Stimulated activated naive CD8-positive, alpha-beta T cell treated with anti-CD3 and anti-CD28 coated beads, Interleukin-15, amount 100 ng/mL, for 72 hours (primary cell): ENCODE measurements at places on chromosomes 12 and 14.
A peak's percentile ranks its signal among the peaks of the same experiment; 100 is the strongest.

DNA sequence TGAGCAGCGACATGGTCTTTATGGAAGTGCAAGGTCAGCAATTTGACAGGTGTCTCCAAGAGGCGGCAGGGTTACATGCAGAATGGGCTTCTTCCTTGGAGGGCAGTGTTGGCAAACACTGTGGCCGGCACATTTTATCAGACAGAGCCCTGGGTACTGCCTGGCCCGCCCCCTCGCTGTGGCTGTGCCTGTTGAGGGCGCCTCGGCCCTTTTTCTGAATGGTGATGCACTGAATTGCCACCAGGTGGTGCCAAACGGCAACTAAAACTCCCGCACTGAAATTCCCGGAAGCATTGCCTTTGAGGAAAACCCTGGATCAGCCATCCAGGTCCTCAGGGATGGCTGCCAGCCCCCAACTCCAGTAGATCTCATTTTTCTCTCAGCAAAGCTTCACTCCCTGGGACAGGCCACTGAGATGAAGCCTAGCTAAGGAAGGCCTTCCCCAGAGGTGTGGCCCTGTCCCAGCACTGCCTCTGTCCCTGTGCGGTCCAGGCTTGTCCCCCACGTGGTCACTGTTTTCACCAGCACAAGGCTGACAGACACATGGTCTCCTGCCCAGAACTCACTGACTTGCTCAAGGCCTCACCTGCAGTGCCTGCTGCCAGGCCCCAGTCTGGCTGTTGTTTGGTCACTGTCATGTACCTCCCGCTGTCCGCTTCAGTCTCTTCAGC is 73.6 kb downstream of the TESC start:
- peak; percentile 35 for DNase-seq

DNA sequence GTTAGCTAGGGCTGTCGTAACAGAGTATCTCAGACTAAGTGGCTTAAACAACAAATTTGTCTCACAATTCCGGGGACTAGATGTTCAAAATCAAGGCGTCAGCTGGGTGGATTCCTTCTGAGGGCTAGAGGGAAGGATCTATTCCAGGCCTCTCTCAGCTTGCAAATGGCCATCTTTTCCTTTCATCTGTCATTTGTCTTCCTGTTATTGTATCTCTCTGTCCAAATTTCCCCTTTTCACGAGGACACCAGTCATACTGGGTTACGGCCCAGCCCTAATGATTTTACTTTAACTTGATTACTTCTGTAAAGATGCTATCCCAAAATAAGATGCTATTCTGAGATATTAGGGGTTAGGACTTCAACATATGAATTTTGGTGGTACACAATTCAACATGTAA is 119.0 kb upstream of the CPSF6 start:
- DNase-seq: no peak

GRCh38 chr14:87148655-87149054 is 844.3 kb downstream of the GALC start:
- no peak for DNase-seq

GRCh38 chr12:52988898-52989297 is 17.4 kb upstream of the EIF4B start:
- no peak for DNase-seq

- no peak for DNase-seq
Observed at GRCh38 chr12:59386236-59386635, 209.6 kb upstream of the SLC16A7 start.

DNA sequence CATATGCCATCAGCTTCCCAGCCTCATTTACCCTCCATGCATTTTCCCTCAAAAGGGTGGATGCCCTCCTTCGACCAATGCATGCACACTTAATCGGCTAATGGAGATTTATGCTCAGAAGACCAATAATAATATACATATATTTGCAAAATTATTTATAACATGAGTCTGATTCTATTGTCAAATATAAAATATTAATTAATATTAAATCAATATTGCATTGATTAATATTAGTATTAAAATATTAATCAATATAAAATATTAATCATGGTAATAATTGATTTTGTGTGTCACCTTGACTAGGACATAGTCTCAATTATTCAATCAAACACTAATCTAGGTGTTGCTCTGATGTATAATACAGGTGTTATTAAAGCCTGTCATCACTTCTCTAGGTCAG is 1282.5 kb downstream of the TMEM121 start:
- DNase-seq: no peak

- DNase-seq: no peak
Observed at GRCh38 chr12:116813271-116814041, 67.8 kb downstream of the HRK start.

DNA sequence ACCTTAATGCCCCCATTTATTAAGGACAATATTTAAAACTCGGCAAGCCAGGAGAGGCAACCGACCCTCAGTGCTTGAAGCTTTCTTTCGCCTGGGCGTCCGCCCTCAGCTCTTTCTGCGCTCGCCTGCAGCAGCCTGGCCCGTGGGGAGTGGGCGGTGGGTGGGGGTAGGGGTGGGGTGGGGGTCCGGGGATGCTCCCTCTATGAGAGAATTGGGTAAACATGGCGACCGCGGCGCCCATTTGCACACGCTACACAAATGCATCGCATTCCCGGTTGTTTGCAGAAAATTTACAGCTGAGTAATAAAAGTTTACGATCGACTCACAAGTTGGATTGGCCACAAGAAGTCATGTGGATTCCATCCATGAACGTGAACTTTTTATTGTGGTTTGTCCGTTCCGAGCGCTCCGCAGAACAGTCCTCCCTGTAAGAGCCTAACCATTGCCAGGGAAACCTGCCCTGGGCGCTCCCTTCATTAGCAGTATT is 7.7 kb downstream of the HOXC8 start:
- no peak for DNase-seq

DNA sequence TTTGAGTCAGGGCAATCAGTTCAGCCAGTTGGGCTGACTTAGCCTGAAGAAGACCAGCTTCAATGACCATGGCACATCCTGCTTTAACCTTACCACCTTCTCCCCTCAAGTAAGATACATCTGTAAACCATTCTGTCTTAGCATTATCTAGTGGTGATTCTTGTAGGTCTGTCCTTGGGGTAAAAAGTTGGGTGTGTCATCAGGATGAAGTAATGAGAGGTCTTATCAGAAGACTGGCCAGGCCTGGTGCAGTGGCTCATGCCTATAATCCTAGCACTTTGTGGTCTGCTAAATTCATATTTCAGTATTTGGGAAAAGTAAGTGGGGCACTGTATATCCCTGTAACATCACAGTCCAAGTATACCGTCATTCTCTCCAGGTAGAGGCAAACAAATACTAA is 19.1 kb downstream of the SINHCAF start:
- DNase-seq: no peak

GRCh38 chr12:1795785-1796514 is 24.4 kb upstream of the LRTM2 start:
- peak; percentile 95 for DNase-seq

- peak; percentile 27 for DNase-seq
Observed at GRCh38 chr14:99971941-99972747, 93.1 kb upstream of the EVL start.

DNA sequence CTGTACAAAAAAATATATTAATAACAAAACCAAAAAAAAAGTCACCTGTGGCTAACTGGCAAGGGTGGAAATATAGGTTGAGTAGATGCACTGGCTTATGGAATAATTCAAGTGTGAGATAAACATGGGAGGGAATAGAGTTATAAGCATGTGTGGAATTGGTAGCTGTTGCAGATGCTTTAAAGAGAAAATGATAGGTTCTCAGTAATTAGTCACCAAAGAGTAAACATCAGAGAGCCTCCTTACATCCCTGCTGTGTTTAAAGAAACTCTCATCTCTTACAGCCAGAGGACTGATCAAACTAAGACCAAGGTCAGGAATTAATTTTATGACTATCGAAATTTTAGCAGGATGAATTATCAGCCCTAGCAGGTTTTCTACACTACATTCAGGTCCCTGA is 70.5 kb downstream of the EGLN3 start:
- no peak for DNase-seq

DNA sequence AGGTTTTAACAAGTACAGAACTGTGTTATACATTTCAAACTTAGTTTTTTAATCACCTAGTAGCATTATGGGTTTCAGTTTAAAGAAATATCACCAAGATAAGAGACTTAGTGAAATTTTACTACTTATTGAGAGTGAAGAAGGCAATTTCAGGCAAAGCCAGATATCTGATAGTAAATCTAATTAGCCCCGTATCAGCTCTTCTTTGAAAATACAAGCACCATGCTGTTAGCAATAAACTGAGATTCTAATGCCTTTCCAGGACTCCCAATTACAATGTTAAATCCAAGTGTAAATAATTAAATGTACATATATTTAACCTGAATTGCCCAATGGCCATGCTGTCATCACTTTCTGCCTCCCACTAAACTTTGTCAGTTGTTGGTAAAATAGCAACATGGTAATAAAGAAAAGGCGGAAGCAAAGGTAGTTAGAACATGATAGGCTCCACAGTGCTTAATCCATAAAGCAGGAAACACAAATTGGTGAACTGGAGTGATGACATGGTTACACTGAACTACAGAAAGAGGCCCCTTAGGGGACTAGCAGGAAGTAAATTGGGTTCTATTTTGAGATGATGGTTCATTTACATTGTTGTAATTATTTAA is 646.1 kb downstream of the C12orf50 start:
- DNase-seq: no peak

DNA sequence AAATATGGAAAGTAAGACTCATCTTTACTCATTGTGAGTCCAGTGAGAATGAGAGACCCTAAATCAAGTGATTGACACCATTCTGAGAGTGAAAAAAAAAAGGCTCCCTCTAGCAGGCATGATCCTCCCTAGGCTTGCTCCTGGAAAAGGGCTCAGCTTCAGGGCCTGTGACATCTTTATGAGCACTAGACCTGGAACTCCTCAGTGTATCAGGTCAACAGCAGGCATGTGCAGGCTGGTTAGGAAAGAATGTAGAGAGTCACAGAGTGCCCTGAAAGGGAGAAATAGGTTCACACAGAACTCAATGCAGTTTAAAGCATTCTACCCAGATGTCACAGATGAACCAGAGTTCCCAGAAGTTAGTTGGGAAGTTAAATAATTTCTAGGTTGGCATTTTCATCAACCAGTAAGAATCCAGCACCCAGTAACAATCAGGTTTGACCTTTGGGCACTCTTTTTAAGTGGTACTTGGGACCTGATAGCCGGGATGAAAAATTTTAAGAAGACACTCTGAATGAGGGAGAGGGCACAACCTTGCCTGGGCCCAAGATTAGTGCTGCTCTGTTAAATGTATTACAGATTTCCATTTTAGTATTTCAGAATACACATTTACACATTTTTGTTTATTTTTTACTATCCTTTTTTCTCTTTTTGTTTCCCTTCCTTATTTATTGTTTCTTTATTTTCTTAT is 828.8 kb downstream of the C12orf50 start:
- no peak for DNase-seq

- no peak for DNase-seq
Observed at GRCh38 chr14:55581342-55581771, 1.4 kb downstream of the KTN1 start.

- no peak for DNase-seq
Observed at GRCh38 chr14:50659327-50659974, 8.7 kb downstream of the SAV1 start.
